Urinary bladder (tissue), 4 donors: ENCODE measurements at places on chromosomes 2 and 18. TPM values are rescaled to one million over a fixed set of nuclear protein-coding genes. Genes with fewer than 3 reads are reported as not detected.

Gene EGR4
- 0.05 TPM for polyA plus RNA-seq

Gene LMAN2L
- 23.5 TPM for polyA plus RNA-seq

Gene OTOS
- not detected for polyA plus RNA-seq

Gene DSG3
- 0.14 TPM for polyA plus RNA-seq

Gene C1QL2
- 0.04 TPM for polyA plus RNA-seq

Gene RIT2
- 0.65 TPM for polyA plus RNA-seq

Gene RSAD2
- 2.8 TPM for polyA plus RNA-seq

DNA sequence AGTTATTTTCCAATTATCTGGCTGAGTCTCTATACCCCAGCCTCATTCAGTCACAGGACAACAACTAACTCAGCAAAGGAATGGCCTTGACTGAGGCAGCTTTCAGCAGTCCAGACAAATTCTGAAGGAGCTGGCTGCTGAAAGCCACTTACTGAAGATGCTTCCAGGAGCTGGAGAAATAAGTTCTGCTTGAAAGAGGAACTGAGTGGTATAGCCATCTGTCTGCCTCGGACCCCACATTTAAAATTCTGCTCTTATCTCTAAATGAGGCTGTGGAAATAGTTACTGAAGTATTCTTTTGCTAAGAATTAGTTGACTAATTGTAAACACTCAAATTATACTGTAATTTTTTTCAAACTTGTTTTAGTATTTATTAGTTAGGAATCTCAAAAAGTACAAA is 9.1 kb upstream of the GPD2 start:
- DNase-seq: no peak

DNA sequence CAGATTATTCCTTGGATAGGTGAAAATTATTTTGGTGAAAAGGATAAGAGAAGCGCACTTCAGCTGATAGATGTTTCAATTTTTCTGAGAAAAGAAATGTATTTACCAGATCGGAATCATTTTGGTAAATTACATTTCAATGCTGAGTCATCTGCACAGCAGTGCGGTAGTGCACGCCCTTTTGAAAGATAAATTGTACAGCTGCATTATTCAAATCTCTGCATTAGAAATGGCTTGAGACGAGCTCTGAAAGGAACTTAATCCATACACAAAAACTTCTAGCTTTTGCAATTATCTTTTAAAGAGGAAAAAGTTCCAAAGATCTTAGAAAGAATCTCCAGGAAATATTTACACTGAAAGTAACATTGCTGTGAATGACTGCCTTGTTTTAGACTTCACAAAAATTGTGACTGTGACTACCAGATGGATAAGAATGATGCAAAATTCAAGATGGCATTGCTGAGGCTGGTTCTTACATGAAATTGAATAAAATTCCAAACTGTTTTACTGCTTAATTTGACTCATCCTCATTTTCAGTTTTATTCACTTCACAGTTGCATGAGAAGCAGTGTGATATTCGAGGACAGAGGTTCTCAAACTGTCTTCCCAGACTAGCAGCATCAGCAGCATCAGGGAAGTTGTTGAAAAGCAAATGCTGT is 161.7 kb downstream of the RND3 start:
- no peak for DNase-seq

DNA sequence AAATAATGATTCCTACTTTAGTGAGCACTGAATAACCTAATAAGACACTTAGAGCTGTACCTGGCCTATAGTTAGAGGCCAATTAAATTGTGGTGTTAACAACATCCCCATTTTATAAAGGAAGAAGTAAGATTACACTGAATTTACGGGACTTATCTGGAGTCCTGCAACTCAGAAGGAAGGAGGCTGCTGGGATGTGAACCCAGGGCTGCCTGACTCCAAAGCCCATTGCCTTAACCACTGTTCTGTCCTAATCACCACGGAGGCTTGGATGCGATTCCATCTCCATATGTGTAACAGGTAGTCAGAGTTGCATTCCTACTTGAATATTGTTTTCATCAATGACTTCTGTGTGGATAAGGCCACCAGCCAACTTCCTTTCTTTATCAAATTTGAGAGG is 168.9 kb downstream of the SOCS6 start:
- no peak for DNase-seq

DNA sequence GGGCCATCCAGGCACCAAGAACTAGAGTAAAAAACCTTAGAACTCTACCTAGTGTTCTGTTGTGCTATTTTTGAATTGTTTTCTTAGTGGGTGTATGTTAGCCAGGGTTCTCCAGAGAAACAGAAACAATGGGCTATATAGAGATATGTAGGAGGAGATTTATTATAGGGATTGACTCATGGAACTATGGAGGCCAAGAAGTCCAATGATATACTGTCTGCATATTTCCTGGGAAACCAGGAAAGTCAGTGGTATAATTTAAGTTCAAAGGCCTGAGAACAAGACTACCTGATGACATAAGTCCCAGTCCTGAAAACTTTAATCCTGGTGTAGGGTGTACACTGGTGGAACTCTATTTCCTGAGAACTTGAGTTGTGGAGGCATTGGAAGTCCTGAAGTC is 108.7 kb upstream of the ACVR1 start:
- no peak for DNase-seq

- no peak for DNase-seq
These were observed 33.1 kb upstream of the DYNAP start for GRCh38 chr18:54557958-54558357.

- DNase-seq: no peak
These were observed 144.2 kb upstream of the PARD3B start for GRCh38 chr2:204401114-204401513.

DNA sequence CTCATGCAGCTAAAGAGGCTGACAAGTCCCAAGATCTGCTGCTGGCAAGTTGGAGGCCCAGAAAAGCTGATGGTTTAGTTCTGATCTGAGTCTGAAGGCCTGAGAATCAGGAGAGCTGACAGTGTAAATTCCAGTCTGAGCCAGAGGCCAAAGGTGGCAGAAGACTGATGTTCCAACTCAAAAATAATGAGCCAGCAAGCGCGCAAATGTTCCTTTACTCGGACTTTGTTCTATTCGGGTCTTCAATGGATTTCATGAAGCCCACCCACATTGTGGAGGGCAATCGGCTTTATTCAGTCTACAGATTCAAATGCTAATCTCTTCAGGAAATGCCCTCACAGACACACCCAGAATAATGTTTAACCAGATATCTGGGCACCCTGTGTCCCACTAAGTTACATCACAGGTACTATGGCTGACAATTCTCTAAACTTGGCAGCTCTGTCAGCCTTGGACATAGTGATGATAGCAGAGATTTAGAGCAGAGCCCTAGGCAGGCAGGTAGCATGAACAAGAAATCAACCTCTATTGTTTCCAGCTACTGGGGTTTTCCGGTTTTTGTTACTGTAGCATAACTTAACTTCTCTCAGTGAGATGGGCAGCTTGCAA is 318.5 kb downstream of the HRH4 start:
- no peak for DNase-seq

DNA sequence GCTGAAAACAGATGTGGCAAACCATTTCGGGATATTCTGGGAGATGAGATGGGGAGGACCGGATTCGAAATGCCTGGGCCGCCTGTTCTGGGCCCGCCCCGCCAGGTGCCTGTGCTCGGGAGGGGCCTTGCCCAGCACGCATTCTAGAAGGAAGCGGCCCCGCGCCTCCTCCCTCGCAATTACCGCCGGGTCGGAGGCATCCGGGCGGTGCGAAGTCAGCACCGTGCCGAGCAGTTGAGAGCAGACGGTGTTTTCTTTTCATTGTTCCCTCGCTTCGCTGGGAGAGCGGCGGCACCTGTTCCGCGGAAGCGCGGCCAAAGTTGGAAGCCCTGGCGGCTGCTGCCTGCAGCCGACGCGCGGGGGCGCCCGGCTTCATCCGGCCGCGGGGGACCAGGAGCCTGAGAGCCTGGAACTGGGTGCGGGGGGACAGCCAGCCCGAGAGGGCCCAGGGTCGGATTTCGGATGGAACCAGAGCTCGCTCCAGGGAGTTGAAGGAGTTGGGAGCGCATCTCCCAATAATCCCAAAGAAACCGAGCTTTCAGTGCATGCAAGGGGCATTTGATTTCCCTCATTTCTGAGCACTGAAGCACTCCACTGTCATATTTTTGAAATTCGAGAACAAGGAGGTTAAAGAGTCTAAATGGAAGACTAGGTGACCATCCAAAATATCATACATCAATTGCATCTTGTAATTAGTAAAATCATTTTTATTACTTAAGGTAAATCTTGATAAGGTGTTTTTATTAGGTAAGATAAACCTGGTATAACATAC is 241.8 kb upstream of the RAB12 start:
- no peak for DNase-seq

- DNase-seq: no peak
These were observed 405.3 kb upstream of the GALNT5 start for GRCh38 chr2:156852210-156852609.

GRCh38 chr18:6644836-6645627 is 84.5 kb upstream of the ARHGAP28 start:
- no peak for DNase-seq

GRCh38 chr2:138985881-138986280 is 205.7 kb upstream of the NXPH2 start:
- no peak for DNase-seq

GRCh38 chr2:23456396-23456795 is 71.4 kb downstream of the KLHL29 start:
- no peak for DNase-seq

DNA sequence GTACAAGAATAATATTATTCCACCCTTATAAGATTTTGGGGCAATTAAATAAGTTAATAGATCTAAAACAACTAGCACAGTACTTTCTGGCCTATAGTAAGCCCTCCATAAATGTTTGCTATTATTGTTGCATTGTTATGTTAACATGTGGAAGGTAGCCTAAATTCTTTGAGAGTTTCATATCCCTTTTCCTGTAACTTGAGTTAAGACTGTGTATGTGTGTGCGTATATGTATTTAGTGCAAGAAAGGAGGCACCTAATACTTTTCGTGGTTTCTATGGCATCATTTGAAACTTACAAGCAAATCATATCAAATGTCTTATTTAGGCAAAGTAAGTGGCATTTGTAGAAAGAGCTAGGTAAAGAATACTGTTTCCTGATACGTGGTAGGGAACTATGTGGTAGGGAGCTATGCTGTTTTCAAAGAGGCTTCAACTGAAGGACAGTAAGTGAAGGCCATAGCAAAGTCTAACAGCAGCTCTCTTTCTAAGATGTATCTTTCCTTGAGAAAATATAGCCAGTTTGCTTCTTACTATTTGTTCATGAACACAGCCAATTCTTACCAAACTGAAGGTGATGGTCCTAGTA is 36.8 kb upstream of the C2orf74 start:
- no peak for DNase-seq

DNA sequence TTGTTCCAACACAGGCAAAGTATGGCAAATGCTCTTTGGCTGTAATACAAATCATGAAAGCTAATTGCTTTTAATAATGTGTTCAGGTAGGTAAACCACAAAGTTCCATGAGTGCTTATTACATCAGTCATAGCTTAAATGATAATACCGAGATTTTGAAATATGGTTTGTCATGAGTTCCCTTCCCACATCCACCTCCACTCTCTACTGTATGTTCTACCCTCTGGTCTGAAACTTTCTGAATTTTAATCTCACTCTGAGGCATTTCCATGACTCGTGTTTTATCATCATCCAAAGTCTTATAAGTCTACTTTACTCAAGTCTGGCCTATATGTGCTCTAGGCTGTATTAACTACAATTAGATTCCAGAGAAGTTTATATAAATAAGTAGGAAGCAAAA is 354.8 kb downstream of the AKAIN1 start:
- no peak for DNase-seq

DNA sequence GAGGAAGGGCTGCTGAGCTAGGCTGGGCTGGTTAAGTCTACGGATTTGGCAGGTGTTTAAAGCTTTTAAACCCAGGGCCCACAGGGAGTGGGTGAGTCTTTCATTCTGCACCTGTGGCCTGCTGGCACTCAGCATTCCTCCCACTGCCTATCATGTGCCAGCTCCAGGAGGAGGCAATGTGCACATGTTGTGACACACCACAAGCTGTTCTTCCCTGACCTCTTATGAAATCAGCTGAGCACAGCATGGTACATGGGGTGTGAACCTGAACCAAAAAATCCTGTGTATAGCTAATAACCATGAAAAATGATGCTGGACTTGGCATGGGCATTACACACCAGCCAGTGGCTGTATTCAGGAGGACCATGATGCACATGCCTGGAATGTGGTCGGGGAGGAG is 297.9 kb upstream of the MMADHC start:
- no peak for DNase-seq
